Breast epithelium (tissue), 4 donors: ENCODE measurements at places on chromosomes 11 and 22. TPM values are rescaled to one million over a fixed set of nuclear protein-coding genes. Genes with fewer than 3 reads are reported as not detected.

DNA sequence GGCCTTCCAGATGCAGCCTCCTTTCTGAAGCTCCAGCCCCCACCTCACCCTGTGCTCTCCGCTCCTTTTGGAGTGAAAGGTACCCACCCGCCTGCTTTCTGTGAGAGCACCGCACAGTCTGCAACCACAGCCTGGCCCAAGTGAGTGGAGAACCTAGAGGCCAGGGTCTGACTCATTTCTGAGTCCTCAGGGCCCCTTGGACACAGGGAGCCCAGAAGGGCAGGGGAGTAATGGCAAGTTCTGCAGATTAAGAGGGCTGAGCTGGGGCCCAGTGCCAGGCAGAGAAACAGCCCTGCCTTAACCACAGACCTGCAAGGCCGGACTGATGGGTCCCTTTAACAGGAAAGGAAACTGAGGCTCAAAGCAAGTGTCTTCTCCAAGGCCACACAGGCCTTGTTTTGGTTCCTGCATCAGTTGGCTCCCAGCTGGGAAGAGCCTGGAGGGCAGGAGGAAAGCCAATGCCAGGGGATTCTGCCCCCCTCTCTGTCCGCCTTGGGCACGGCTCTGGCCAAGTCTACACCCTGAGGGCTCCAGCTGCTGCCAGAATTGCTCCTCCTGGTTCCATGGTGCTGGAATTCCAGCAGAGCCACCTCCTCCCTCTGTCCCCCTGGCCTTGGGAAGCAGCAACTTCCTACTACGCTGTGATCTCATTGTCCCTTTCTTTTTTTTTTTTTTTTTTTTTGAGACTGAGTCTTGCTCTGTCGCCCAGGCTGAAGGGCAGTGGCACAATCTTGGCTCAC lies 55.1 kb downstream of the CYTH4 start:
- DNase-seq = no peak

DNA sequence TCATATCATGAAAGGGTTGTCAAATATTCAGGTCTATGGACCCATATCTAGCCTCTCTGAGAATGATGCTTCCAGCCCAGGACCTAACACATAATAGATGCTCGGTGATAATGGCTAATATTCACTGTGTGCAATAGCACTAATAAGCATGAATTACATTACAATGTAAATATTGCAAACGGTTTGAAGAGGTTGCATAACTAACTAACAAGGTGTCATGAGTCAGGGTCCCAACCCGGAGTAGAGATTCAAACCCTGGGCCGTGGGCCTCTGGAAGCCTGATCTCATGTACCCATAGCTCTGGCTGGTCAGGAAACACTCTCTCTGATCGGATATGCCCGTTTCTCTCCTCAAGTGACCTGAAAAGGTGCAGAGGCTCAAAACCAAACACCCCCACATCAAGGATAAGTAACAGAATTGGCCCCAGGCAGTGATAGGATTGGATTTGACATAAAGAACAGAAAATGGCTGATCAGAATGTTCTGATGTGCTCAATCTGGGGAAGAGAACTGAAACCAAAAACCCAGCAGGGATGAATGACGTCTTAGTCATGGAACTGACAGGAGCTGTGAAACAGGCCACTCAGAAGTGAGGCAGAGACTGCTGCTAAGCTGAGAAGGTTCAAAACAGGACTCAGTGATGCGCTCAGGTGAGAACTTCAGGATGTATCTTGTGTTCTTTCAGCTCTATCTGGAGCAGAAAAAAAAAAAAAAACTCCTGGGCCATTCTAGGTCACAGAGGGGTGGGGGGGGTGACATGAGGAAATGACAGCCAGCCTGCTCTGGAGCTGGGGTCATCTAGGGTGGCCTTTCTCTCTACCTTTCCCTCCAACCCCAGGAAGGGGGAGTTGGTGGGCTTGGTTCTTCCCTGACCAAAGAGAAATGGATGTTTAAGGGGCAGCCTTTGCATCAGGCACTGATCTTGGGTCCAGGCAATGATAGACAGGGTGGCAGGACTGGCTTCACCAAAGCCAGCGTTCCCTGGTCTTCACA lies 6.6 kb upstream of the KCTD17 start:
- DNase-seq = no peak

GRCh38 chr11:126403022-126403581 lies 47.6 kb downstream of the ST3GAL4 start:
- DNase-seq = no peak

- DNase-seq = no peak
These were observed 3.0 kb downstream of the KCNJ11 start for GRCh38 chr11:17385492-17385891.

DNA sequence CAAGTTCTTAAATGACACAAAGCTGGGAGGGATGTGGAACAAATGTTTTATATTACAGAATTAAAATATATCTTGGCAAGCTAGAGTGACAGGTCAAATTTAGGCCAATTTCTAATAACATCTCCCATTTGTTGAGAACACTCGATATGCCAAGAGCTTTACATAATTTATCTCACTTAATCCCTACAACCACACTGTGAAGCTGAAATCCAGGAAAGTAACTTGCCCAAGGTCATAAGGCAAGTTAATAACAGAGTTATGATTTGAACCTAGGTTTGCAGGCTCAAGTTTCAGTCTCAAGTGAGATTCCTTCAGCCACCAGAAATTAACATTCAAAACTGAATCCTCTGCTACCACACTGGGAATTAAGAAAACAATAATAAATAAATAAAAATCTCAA lies 38.3 kb downstream of the RAB30 start:
- no peak for DNase-seq

GRCh38 chr11:69587454-69588090 lies 53.4 kb upstream of the CCND1 start:
- DNase-seq = no peak

DNA sequence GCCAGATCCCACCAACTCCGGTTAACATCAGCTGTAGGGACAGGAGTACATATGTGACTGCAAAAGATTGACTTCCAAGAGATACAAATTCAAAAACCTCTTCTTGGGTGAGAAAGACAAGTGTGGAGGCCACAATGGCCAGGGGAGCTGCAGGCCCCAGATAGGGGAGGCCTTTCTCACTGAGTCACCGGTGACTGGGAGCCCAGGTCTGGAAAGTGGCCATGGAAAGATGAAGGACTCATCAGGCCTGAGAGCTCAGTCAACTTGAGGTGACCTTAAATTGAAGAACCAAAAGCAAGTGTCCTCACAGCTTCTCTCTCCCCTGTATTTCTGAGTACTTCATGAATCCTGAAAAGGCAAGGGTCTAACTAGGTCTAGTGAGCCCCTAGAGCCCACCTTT lies 90.4 kb upstream of the CLPB start:
- DNase-seq = no peak

- no peak for DNase-seq
These were observed 9.4 kb downstream of the MYO7A start for GRCh38 chr11:77137421-77137820.

GRCh38 chr22:28466399-28466798 lies 213.2 kb downstream of the TTC28 start:
- no peak for DNase-seq

DNA sequence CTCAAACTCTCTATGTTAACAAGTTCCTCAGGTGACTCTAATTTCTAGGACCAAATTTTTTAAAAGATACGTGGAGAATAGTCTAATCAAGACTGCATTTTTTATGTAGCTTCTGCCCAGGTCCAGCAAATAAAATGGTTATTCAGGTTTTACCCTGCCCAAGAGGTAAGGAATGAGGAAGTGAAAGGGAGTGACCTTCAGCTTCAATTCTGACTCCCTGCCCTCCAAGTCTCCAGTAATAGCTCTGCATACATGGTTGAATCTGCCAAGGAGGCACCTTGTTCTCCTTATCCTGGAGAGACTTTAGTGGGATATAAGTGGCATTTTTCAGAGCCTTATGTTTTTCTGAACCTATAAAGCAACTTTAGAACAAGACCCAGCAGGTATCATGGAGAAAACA lies 15.5 kb downstream of the MUC15 start:
- DNase-seq = no peak

GRCh38 chr11:36350137-36350513 lies 54.0 kb downstream of the PRR5L start:
- no peak for DNase-seq

GRCh38 chr11:109815500-109816150 lies 277.6 kb upstream of the ZC3H12C start:
- DNase-seq = no peak

DNA sequence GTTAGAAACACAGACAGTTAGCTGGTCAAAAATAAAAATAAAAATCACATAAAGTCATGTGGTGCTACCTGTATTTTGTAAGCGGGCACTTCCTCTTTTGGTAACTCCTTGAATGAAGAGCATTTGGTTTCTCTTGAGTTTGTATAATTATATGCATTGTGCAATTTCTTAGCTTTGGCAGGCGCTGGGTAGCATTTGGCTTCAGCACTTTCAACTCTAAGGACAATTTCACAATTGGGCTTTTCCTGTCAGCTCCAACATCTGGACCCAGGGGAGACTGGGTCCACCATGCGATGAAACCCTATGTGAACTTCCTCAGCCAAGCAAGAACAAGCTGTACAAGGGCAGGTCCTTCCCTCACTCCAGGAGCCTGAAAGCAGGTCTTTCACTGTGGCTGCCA lies 169.1 kb downstream of the RRAS2 start:
- DNase-seq = peak; percentile 44

- DNase-seq = no peak
These were observed 66.3 kb upstream of the PRDM11 start for GRCh38 chr11:45079943-45080719.

- peak; percentile 78 for DNase-seq
These were observed 13.8 kb downstream of the PLXNB2 start for GRCh38 chr22:50293441-50294318.

GRCh38 chr22:46093796-46094195 lies 56.5 kb upstream of the PPARA start:
- DNase-seq = no peak

DNA sequence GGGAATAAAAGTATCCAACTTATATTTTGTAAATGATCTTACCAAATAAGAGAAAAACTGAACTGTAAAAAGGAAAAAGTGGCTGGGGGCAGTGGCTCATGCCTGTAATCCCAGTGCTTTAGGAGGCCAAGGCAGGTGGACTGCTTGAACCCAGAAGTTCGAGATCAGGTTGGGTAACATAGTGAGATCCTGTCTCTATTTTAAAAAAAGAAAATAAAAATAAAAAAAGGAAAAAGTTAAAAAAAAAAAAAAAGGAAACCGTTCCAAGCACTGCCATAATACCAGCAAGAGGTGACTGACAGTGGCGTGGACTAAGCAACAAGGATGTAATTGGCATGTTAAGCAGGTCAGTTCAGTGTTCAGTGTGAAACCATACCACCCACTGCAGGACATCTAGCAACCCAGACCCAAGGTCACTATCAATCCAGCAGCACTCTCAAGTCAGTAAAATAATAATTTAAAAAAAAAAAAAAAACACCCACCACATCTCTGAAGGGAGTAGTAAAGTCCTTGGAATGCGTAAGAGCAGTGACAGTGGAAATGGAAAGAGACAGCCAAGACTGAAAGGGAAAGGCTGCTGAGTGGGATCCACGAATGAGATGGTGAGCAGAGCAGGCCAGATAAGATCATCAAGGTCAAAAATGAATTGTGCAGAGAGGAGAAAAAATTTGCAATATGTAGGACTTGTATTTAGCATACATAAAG lies 43.6 kb downstream of the MAPK1 start:
- no peak for DNase-seq

The MCAM gene
- 1,725 TPM for total RNA-seq

The MICALL1 gene
- 25.6 TPM for total RNA-seq

The GNAZ gene
- 5.3 TPM for total RNA-seq

The KRTAP5-2 gene
- total RNA-seq = not detected

The ATG13 gene
- total RNA-seq = 113 TPM

The TSPAN32 gene
- 0.33 TPM for total RNA-seq

The COX8A gene
- total RNA-seq = 293 TPM

The CTSC gene
- total RNA-seq = 56.0 TPM

The ZBED4 gene
- 10.5 TPM for total RNA-seq

The FGF3 gene
- total RNA-seq = not detected

The OR8D4 gene
- total RNA-seq = not detected

The CYP2D6 gene
- total RNA-seq = 0.16 TPM
